ENCODE measurements at places on chromosomes 4 and X. TPM values are rescaled to one million over a fixed set of nuclear protein-coding genes. Genes with fewer than 3 reads are reported as not detected.

DNA sequence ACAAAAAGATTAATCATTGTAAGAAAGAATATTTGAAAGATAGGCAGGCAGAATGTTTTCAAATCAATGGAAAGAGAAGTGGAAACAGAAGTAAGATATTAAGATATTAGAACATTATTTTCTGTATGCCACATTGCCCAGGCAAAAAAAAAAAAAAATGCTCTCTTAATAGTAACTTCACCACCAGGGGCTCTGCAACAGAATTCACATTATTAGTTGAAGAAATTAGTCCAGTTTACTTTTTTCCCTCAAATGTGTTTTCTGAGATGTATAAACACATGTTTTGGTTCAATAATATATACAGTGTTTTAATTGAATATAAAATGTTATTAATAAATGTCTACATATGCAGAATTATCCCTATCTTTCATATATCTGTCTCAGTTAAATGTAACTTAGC lies 78.0 kb upstream of the ADAD1 start:
- no peak for DNase-seq
- H3K27ac ChIP-seq = no peak overlapping the region

DNA sequence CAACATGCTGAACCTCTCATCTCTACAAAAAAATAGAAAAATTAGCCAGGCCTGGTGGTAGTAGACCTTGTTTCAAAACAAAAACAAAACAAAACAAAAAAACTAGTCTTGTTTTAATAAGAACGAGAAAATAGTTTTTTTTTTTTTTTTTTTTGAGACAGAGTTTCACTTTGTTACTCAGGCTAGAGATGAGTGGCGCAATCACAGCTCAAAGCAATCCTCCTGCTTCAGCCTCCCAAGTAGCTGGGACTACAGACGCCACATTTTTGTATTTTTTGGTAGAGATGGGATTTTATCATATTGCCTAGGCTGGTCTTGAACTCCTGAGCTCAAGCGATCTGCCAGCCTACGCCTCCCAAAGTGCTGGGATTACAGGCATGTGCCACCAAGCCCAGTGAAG lies 47.7 kb upstream of the UGDH start:
- H3K4me3 ChIP-seq = no peak overlapping the region
- no peaks in the 10 kb centered on the region for H3K4me1 ChIP-seq
- H3K27me3 ChIP-seq = no peaks in the 10 kb centered on the region
- no peak overlapping the region for H3K27ac ChIP-seq

GRCh38 chr4:72290737-72291136 lies 258.9 kb downstream of the NPFFR2 start:
- H3K4me1 ChIP-seq = no peaks in the 10 kb centered on the region
- no peaks in the 10 kb centered on the region for H3K36me3 ChIP-seq
- no peaks in the 10 kb centered on the region for H3K27me3 ChIP-seq

DNA sequence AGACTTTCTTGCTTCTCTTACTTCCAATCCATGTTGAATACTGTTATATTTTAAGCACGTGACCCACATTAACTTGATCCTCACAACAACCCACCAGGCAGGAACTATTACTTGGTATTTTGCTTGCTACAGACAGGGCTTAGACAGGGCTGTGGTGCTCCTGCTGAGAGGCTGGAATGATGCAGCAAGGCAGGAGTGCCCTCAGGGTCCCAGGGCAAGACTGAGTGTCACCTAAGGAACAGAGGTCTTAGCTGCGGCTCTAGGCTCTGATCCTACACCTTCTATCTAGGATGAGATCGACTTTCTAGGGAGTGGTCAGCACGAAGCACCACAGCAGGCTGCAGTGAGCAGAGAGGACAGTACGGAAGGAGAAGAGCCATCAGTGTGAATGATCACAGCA lies 20.0 kb downstream of the TAPT1 start:
- H3K27me3 ChIP-seq = no peaks in the 10 kb centered on the region
- H3K36me3 ChIP-seq = peaks cover 3% of the 10 kb centered on the region
- no peak overlapping the region for H3K4me3 ChIP-seq

DNA sequence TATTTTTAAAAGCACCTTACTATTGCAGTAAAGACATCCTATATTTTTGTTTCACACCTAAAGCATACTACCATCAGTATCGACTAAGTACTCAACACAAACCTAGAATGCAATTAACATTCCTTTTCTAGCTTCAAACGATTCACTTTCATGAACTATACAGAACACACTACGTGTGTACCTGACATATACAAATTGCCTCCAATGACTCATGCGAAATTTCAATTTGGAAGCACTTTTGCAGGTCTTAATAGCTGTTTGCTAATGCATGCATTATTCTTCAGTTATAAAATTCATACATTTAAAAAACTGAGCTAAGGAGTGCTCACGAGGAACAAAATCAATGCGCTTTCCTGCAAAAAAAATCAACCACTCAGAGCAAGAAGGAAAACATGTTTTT lies 19.7 kb upstream of the GPM6B start:
- H3K36me3 ChIP-seq = no peaks in the 10 kb centered on the region
- H3K27ac ChIP-seq = no peak overlapping the region
- no peaks in the 10 kb centered on the region for H3K4me1 ChIP-seq
- no peaks in the 10 kb centered on the region for H3K27me3 ChIP-seq
- peak; percentile 35 for DNase-seq

DNA sequence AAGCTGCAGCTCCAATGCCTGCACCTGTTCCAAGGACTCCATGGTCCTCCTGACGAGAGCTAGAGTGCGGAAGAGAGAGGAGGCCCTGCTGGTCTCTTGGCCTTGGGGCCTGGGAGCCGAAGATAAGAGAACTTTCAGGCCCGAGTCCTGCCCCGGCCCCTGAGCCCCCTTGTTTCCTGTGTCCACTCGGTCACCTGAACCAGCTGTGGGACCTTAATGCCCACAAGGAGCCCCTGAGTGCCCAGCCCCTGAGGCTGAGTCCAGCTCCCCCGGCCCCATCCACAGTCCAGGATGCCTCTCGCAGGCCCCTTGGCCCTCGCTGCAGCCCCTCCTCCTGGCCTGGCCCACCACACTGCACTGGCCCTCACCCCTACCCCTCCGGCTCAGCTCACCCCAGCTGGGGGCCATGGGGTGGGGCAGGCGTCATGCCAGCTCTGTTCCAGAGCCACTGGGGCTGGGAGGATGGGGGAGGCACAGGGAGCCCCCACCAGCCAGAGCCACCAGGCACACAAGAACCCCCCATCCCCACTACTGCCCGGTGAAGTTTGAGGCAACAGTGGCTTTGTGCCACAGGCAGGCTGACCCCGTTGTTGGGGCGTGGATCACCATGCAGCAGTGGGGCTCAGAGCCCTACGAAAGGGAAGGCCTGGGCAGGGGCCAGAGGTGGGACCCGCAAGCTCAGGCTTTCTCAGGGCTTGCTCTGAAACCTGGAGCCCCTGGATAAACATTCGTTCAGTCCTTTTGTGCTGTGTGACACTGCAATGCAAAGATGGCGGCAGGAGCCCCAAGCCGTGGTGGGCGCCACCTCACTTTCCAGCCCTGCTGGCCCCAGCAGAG lies 14.1 kb downstream of the NAT8L start:
- no peak for DNase-seq
- no peak overlapping the region for H3K4me3 ChIP-seq
- no peaks in the 10 kb centered on the region for H3K4me1 ChIP-seq
- H3K27me3 ChIP-seq = no peaks in the 10 kb centered on the region

- no peaks in the 10 kb centered on the region for H3K36me3 ChIP-seq
- no peak overlapping the region for H3K4me3 ChIP-seq
- no peaks in the 10 kb centered on the region for H3K27me3 ChIP-seq
- DNase-seq = no peak
Observed at GRCh38 chr4:106305435-106306055, 10.5 kb downstream of the TBCK start.

DNA sequence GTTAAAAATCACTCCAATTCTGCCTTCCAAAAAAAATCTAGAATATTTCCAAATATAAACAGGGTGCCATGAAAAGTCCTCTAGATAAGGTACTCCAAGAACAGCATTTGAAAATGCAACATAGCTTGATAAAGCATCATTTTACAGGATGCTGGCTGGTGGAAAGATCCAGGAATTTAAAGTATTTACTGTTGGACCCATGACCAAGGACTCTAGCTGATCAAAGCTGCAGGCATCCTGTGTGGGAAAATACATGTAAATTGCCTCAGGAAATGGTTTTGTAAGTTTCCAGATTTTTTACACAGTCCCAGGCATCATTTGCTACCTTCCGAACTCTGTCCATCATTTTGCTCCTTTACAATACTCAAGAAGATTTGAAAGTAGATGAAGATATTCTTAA lies 164.4 kb downstream of the GRIA3 start:
- no peak overlapping the region for H3K27ac ChIP-seq
- H3K4me3 ChIP-seq = no peak overlapping the region
- DNase-seq = no peak
- H3K4me1 ChIP-seq = no peaks in the 10 kb centered on the region
- no peaks in the 10 kb centered on the region for H3K36me3 ChIP-seq
- no peaks in the 10 kb centered on the region for H3K27me3 ChIP-seq

DNA sequence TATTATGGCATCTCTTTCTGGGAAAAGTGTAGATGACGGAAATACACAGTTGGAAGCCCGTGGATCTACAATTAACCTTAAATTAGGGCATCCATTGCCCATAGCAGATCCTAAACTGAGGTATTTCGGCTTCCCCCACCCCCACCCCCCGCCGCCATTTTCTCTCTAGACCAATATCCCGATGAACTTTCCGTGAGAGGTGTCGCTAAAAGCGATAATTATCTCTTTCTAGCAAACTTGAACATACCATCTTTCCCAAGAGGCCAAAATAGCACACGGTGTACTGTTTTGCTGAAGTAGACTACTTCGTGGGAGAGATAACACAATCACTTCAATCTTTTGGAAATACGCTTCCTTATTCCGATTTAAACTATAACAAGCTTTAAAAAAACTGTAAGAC lies 554 bp downstream of the KLHL15 start:
- H3K36me3 ChIP-seq = no peaks in the 10 kb centered on the region
- H3K4me1 ChIP-seq = no peaks in the 10 kb centered on the region
- H3K27me3 ChIP-seq = no peaks in the 10 kb centered on the region
- peak; percentile 26 for DNase-seq
- peak overlapping the region; percentile 72 for H3K4me3 ChIP-seq

- no peaks in the 10 kb centered on the region for H3K27me3 ChIP-seq
- H3K4me3 ChIP-seq = no peak overlapping the region
- peaks cover 2% of the 10 kb centered on the region for H3K4me1 ChIP-seq
- H3K36me3 ChIP-seq = no peaks in the 10 kb centered on the region
- H3K27ac ChIP-seq = no peak overlapping the region
Observed at GRCh38 chr4:145034727-145035211, 63.2 kb downstream of the ANAPC10 start.

GRCh38 chr4:6953751-6954380 lies 44.2 kb downstream of the TBC1D14 start:
- H3K36me3 ChIP-seq = no peaks in the 10 kb centered on the region
- H3K4me1 ChIP-seq = peaks cover 3% of the 10 kb centered on the region
- H3K4me3 ChIP-seq = no peak overlapping the region
- H3K27ac ChIP-seq = no peak overlapping the region

DNA sequence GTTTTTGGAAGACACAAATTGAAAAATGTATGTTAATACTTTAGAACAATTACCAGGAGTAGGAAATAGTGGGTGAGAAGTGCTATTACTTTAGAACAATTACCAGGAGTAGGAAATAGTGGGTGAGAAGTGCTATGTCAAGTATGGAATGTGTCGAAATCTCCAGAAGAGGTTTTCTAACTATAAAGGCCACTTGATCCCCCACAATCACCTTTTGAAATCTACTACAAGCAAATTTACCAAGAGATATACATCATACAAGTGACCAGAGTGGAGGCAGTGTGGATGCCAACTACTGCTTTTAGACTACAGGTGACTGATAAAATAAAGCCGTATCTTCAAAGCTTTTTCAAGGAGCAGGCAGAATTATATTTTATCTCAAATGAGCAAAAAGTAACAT lies 43.1 kb downstream of the MAB21L2 start:
- no peaks in the 10 kb centered on the region for H3K27me3 ChIP-seq
- no peak for DNase-seq
- no peak overlapping the region for H3K27ac ChIP-seq
- no peaks in the 10 kb centered on the region for H3K36me3 ChIP-seq

DNA sequence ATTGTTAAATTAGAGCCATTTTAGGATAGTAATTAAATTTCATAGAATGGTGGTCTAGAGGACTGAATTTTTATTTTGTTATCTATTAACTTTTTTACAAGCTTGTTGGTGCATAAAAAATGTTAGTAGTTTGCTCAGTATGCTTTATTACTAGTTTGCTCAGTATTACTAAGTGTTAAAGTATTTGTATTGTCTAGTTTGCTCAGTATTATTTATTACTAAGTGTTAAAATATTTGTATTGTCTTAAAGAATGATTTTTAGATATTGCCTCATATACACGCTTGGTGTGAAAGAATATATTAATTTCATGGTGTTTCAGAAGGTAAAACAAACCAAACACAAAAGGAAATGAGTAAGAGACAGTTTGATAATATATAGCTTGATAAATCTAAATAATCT lies 268.4 kb upstream of the MAGEB18 start:
- peak; percentile 1 for DNase-seq
- H3K4me1 ChIP-seq = no peaks in the 10 kb centered on the region
- H3K27me3 ChIP-seq = no peaks in the 10 kb centered on the region
- H3K36me3 ChIP-seq = no peaks in the 10 kb centered on the region

DNA sequence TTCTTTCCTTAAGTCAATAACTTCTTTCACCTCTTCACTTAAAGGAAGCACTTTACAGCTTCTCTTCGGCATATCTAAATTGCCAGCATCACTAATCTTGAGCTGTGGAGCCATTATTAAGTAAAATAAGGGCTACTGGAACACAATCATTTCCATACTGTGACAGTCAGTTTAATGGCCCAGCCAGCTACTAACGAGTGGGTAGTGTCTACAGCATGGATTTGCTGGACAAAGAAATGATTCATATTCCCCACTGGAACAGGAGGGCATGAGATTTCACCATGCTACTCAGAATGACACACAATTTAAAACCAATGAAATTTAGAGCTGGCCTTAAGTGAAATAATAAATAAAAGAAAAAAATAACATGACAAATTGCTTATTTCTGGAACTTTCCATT lies 72.1 kb downstream of the DDIT4L start:
- no peaks in the 10 kb centered on the region for H3K27me3 ChIP-seq
- H3K27ac ChIP-seq = no peak overlapping the region
- no peaks in the 10 kb centered on the region for H3K4me1 ChIP-seq

DNA sequence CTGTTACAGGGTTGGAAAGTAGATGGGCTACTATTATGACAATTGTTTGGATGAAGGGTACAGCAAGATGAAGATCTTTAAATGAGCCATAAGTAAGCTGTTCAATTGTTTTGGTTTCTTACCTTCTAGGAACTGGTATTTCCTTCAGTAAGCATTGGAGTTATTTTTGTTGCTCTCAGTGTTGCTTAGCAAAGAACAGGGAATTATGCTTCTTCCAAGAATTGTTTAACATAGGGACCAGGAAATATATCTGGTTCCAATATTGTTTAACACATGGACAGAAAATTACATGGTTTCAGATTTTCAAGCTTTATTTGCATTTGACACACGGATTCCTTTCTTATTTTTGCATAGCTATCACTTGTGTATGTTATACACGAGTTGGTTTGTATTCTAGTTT lies 1999.0 kb downstream of the ARAP2 start:
- no peaks in the 10 kb centered on the region for H3K27me3 ChIP-seq
- no peak for DNase-seq
- no peaks in the 10 kb centered on the region for H3K4me1 ChIP-seq
- H3K4me3 ChIP-seq = no peak overlapping the region

The ZNF157 gene
- 0.02 TPM for polyA plus RNA-seq

The RBM10 gene
- 14.9 TPM for polyA plus RNA-seq

The PPEF2 gene
- polyA plus RNA-seq = not detected

The HCCS gene
- 38.3 TPM for polyA plus RNA-seq

The PRR27 gene
- polyA plus RNA-seq = not detected

The STATH gene
- not detected for polyA plus RNA-seq

The BEX5 gene
- polyA plus RNA-seq = not detected

The TAF7L gene
- polyA plus RNA-seq = 0.27 TPM

The MND1 gene
- polyA plus RNA-seq = 7.8 TPM

The PLAC8 gene
- polyA plus RNA-seq = 0.79 TPM

The PDK3 gene
- polyA plus RNA-seq = 4.2 TPM

The UPF3B gene
- polyA plus RNA-seq = 8.1 TPM

The HSPA4L gene
- polyA plus RNA-seq = 9.9 TPM

The HAUS3 gene
- 5.9 TPM for polyA plus RNA-seq
